ENCODE measurements at places on chromosomes 2 and 18.

GRCh38 chr2:228239207-228239906 is 57.9 kb upstream of the SPHKAP start:
- DNase-seq, result no peak

GRCh38 chr2:121550669-121551068 is 20.0 kb downstream of the RNU4ATAC start:
- DNase-seq, result no peak

- DNase-seq, result no peak
Measured at GRCh38 chr18:76453057-76453561, 41.9 kb downstream of the ZNF516 start.

GRCh38 chr2:237628247-237629187 is 1.1 kb downstream of the LRRFIP1 start:
- DNase-seq, result no peak

DNA sequence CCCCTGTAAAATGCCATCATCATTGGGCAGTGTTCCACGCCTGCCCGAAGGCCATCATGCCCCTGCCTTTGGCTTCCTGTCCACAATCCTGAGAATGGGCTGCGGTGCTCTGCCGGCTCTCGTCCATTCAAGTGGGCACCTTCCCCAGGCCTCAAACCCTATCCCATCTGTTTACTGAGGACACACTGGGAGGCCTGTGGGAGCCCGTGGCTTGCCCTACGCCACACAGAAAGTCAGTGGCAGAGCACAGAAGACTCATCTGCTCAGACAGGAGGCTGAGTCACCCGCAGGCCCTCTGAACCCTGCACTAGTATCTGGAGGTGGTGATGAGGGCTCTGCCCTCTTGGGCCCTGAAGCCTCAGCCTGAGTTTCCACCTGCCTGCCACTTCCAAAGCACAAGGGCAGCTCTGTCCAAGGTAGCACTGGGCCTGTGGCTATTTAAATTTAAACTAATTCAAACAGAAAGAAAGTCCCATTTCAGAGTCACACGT is 19.1 kb upstream of the ANKRD53 start:
- no peak for DNase-seq

DNA sequence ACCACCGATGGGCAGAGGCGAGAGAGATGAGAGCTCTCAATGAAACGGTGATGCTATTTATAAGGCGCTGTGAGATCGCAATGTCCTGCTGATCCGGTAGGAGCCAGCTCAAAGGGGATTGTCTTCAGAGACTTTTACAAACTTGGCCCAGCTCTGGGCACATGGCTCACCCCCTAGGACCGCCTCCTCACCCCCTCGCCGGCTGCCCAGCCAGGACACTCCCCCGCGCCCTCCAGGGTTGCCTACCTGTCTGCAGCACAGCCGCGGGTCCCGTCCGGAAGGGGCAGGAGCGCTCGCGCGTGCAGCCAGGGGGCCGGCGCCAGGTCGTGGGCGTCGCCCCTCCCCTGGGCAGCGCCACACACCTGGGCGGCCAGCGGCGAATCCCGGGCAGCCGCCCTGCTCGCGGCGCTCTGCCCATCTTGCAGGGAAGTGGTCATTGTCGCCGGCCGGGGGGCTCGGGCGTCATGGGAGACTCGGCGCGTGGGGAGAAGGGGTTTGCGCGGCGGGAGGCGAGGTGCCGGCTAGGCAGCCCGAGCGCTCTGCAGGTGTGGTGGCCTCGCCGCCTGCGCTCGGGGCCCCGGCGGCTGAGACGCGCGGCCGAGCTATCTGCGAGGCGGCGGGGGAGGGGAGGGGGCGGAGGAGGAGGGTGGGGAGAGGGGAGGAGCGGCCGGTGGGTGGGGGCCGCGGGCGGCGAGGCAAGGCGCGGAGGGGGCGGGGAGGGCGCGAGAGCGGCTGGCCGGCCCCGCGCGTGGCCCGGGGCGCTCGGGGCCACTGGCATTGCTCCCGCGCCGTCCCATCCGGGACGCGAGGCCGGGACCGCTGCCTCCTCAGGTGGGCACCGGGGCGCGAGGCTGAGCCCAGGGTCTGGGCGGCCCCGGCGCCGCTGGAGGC is at the start of gene GRB14:
GRB14 (minus strand) TSS at position 610 of the 891 bp plus-strand sequence; CDS start at position 437, 173 bp downstream.
- DNase-seq, result peak; percentile 62

- no peak for DNase-seq
Measured at GRCh38 chr2:23028106-23028505, 356.9 kb upstream of the KLHL29 start.

DNA sequence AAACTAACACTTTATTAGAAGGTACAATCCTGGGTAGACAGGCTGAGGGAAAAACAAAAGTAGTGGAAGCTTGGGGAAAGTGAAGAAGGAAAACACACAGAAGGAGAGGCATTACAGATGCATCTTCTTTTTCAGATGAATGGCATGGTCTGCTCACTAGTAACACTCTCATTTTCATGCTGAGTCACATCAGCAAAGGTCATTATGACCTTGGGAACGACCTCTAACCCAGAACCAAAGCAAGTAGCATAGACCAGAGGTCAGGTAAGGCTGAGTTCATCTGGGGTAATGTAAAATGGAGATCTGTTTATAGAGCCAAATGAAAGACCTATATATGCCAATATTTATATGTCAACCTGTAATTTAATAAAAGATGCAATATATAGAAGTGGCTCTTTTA is 294.4 kb upstream of the LRRTM4 start:
- no peak for DNase-seq
